Activated T-helper 17 cell treated with anti-CD3 and anti-CD28 coated beads, Interleukin-2, amount 50 U/mL, for 72 hours (primary cell): ENCODE measurements at places on chromosomes 6 and 20.

GRCh38 chr6:116507324-116507723, 4.1 kb upstream of the CALHM5 start:
- H3K4me3 ChIP-seq, result no peak overlapping the region
- ATAC-seq, result no peak
- H3K4me1 ChIP-seq, result no peaks in the 10 kb centered on the region
- H3K36me3 ChIP-seq, result no peaks in the 10 kb centered on the region
- H3K27me3 ChIP-seq, result peaks cover 10% of the 10 kb centered on the region
- H3K27ac ChIP-seq, result no peak overlapping the region

DNA sequence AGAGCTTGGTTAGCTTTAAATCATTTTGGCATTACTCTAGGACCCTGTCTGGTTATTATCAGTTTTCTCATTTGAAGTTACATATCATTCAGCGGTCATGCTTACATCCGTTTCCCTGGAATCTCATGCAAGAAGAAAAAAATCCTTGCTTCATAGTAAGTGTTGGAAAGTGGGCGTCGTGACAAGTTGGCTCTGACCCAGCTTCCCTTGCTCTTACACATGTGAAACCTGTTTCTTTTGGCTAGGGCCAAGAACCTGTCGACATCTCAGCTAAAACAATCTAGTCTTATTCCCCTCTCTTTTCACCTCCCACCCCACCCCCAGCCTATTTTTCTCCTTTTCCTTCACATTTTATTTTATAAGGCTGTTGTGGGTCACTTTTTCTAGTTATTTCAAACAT, 45.5 kb downstream of the ANKS1A start:
- H3K4me3 ChIP-seq, result no peak overlapping the region
- H3K27me3 ChIP-seq, result no peaks in the 10 kb centered on the region

GRCh38 chr6:155001482-155001881, 6.4 kb downstream of the TIAM2 start:
- ATAC-seq, result no peak
- peaks cover 3% of the 10 kb centered on the region for H3K4me1 ChIP-seq
- H3K36me3 ChIP-seq, result no peaks in the 10 kb centered on the region
- no peak overlapping the region for H3K27ac ChIP-seq

DNA sequence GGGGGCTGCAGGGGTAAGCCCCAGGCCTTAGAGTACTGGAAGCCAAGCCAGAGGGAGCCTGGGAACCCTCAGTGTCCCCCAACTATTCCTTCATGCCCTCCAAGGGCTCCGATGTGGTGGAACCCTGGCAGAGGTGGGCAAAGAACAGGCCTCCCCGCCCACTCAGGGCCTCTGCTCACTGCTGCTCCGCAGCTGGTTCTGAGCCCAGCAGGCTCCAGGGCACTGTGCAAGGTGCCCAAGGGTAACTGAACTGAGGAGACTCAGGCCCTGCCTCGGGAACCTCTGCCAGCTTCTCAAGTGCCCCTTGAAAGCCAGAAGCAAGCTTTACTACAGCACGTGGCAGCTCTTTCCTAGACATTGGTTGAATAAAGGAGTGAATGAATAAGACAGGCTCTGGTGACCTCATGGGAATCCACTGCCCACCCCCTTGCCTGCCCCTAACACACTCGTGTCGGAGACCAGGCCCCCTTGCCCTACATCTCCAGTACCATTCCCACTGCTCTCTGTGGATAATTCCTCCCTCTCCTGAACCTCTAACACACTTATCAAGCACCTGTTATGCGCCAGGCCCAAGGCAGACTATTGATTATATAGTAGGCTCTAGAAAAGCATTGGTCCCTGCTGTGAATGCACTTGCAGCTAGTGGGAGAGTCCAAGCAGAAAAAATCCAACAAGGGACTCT, 55.0 kb downstream of the TOX2 start:
- peaks cover 4% of the 10 kb centered on the region for H3K4me1 ChIP-seq
- H3K36me3 ChIP-seq, result no peaks in the 10 kb centered on the region
- no peak for ATAC-seq

GRCh38 chr6:144335311-144335861, 50.3 kb downstream of the UTRN start:
- peak overlapping the region; percentile 61 for H3K4me3 ChIP-seq
- no peaks in the 10 kb centered on the region for H3K36me3 ChIP-seq
- H3K4me1 ChIP-seq, result peaks cover 22% of the 10 kb centered on the region

GRCh38 chr6:6907286-6907685, 200.5 kb upstream of the RREB1 start:
- H3K4me3 ChIP-seq, result no peak overlapping the region
- no peaks in the 10 kb centered on the region for H3K4me1 ChIP-seq
- no peak for ATAC-seq
- no peaks in the 10 kb centered on the region for H3K36me3 ChIP-seq

GRCh38 chr20:43492101-43492500, 15.4 kb upstream of the L3MBTL1 start:
- H3K36me3 ChIP-seq, result no peaks in the 10 kb centered on the region
- H3K4me3 ChIP-seq, result no peak overlapping the region
- H3K4me1 ChIP-seq, result no peaks in the 10 kb centered on the region
- H3K27me3 ChIP-seq, result peaks cover 8% of the 10 kb centered on the region
- peak; percentile 93 for ATAC-seq
- no peak overlapping the region for H3K27ac ChIP-seq

- ATAC-seq, result no peak
- no peak overlapping the region for H3K4me3 ChIP-seq
- no peak overlapping the region for H3K27ac ChIP-seq
- no peaks in the 10 kb centered on the region for H3K4me1 ChIP-seq
- no peaks in the 10 kb centered on the region for H3K27me3 ChIP-seq
Measured at GRCh38 chr6:149815788-149816187, 48.4 kb downstream of the LRP11 start.

- no peak overlapping the region for H3K27ac ChIP-seq
- H3K4me1 ChIP-seq, result no peaks in the 10 kb centered on the region
- ATAC-seq, result no peak
- H3K36me3 ChIP-seq, result no peaks in the 10 kb centered on the region
- no peak overlapping the region for H3K4me3 ChIP-seq
Measured at GRCh38 chr6:92479831-92480230, 939.5 kb downstream of the EPHA7 start.

DNA sequence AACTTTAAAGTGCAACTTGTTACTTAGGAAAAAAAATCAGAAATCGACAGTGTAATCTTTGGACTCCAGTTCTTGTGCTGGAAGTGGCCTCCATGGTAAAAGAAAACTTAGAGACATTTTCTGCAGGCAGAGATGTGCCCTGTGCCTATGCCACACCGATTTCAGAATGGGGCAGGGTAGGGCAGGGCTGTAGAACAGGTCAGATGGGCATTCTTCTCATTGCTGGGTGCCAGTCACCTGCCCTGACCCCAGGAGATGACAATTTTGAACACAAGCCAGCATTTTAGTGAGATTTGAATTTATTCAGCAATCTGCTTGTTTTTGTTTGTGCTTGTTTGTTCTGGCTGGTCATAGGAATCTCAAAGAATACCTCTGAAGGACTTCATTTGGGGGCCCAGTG, 63.3 kb downstream of the SASH1 start:
- H3K4me3 ChIP-seq, result no peak overlapping the region
- H3K27me3 ChIP-seq, result peaks cover 13% of the 10 kb centered on the region
- H3K36me3 ChIP-seq, result no peaks in the 10 kb centered on the region
- ATAC-seq, result no peak

GRCh38 chr6:100573166-100573565, 108.4 kb upstream of the SIM1 start:
- H3K27ac ChIP-seq, result no peak overlapping the region
- peaks cover 41% of the 10 kb centered on the region for H3K36me3 ChIP-seq
- no peak overlapping the region for H3K4me3 ChIP-seq
- H3K4me1 ChIP-seq, result no peaks in the 10 kb centered on the region
- no peaks in the 10 kb centered on the region for H3K27me3 ChIP-seq

- no peak for ATAC-seq
- no peaks in the 10 kb centered on the region for H3K4me1 ChIP-seq
- H3K4me3 ChIP-seq, result no peak overlapping the region
- H3K27me3 ChIP-seq, result peaks cover 9% of the 10 kb centered on the region
Measured at GRCh38 chr20:59777814-59778575, 155.4 kb downstream of the SYCP2 start.

- peaks cover 6% of the 10 kb centered on the region for H3K4me1 ChIP-seq
- peaks cover 21% of the 10 kb centered on the region for H3K27me3 ChIP-seq
- no peak for ATAC-seq
- no peaks in the 10 kb centered on the region for H3K36me3 ChIP-seq
- H3K27ac ChIP-seq, result no peak overlapping the region
- H3K4me3 ChIP-seq, result no peak overlapping the region
Measured at GRCh38 chr20:45448270-45448669, 21.3 kb upstream of the WFDC2 start.

DNA sequence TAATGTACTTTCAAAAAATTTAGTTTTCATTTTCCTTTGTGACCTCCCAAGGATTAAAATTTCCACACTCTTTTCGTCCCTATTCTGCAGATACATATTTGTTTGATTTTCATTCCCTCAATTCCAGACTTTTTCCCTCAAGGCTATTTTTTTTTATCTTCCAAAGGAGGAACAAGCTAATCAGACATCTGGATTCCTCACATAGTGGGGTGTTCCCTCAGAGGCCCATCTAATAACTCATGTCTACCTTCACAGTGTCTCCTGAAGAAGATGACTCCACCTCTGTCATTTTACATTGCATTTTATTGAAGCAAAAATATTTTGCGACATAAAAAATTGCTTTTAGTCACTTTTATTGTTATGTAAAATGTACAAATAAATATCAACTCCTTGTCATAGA, 122.2 kb downstream of the RFPL4B start:
- H3K27me3 ChIP-seq, result no peaks in the 10 kb centered on the region
- H3K4me1 ChIP-seq, result no peaks in the 10 kb centered on the region
- no peaks in the 10 kb centered on the region for H3K36me3 ChIP-seq
- no peak for ATAC-seq

DNA sequence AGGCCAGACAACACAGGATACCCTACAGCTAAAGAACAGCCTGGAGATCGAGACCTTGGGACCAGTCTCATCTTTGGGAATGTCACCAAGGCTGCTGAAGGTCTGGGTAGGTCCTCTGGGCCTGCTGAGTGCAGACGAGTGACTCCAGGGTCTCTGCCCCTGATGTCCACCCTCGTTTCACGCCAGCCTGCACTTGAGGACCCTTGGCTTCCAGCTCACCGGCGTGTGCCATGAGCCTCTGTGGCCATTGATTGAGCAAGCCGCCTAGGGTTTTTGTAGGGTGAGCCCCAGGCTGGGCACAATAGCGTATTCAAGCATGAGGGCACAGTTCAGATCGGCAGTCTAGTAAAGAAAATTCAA, 4.3 kb downstream of the BPHL start:
- no peaks in the 10 kb centered on the region for H3K36me3 ChIP-seq
- H3K4me1 ChIP-seq, result peaks cover 9% of the 10 kb centered on the region
- H3K27me3 ChIP-seq, result no peaks in the 10 kb centered on the region
- no peak for ATAC-seq
- H3K27ac ChIP-seq, result no peak overlapping the region
- no peak overlapping the region for H3K4me3 ChIP-seq

DNA sequence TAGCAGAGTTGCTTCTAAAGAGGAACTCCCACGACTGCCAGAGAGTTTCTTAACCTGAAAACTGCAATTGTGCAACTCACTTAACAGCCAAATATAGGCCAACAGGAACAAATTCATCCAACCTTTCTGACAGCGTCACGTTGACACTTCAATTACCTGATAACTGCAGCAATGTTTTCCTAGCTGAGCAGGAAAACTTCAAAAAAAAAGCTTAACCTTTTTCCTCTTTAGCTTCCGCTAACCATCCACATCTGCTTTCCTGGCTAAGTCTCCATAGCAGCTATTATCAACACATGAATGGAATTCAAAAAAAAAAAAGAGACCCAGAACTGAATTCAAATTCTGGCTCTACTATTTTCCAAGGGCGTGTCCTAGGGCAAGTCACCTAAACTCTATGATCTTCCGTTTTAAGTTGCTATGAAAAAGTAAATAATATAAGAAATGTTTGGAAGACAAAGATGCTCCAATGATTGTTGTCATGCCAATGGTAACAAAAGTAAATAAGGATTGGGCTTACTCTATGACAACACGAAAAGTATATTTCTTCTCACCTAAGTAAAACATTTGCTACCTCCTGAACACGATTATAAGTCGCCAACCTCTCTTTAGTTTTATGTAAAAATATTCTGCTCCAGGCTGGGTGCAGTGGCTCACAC, 524.6 kb upstream of the JARID2 start:
- no peaks in the 10 kb centered on the region for H3K27me3 ChIP-seq
- peak overlapping the region; percentile 78 for H3K27ac ChIP-seq
- peaks cover 32% of the 10 kb centered on the region for H3K4me1 ChIP-seq
- peak overlapping the region; percentile 46 for H3K4me3 ChIP-seq
- peaks cover 4% of the 10 kb centered on the region for H3K36me3 ChIP-seq

DNA sequence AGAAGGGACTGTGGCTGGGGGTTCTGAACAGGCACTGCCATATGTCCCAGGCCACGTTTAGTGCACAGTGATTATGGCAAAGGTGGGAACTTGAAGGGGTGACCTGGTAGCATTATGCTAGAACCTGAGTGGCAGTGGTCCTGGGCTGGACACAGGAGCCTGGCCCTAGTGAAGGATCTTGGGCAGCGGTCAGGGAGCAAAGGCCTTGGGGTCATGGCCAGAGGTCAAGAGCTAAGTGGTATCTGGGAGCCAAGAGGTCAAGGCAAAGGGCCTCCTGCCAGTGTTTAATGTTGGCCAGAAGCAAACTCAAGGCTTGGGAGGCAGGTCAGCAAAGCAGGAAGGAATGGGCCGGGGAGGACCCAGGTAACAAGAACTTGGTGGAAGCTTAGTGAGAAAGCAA, 254.5 kb downstream of the CDH26 start:
- no peak for ATAC-seq
- no peaks in the 10 kb centered on the region for H3K4me1 ChIP-seq
- no peaks in the 10 kb centered on the region for H3K27me3 ChIP-seq
- no peaks in the 10 kb centered on the region for H3K36me3 ChIP-seq

DNA sequence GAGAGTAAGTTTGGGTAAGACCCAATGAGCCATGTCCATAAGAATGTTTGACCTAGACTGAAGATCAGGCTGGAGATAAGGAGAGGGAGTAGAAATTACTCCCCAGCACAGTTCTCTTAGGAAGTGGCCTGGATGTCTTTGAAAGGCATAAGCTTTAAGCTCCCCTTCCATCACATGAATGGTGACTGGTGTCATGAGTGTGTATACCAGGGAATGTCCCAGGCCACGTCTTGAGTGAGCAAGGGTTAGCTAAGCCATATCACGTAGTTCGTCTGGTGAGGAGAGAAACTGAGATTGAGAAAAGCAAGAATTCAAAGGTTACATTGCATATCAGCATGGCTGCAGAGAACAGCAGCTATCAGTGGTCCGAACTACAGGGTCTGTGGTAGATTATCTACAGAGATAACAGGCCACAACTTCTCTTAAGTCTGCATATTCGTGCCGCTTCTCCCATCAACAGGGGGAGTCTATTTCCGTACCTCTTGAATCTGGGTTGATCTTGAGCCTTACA, 60.1 kb upstream of the BMP2 start:
- H3K27ac ChIP-seq, result no peak overlapping the region
- H3K36me3 ChIP-seq, result no peaks in the 10 kb centered on the region
- ATAC-seq, result no peak
- no peaks in the 10 kb centered on the region for H3K4me1 ChIP-seq
- no peak overlapping the region for H3K4me3 ChIP-seq
- no peaks in the 10 kb centered on the region for H3K27me3 ChIP-seq

GRCh38 chr6:138278326-138278725, 60.0 kb upstream of the PBOV1 start:
- H3K4me3 ChIP-seq, result no peak overlapping the region
- ATAC-seq, result no peak
- no peaks in the 10 kb centered on the region for H3K27me3 ChIP-seq
